ENCODE measurements at places on chromosomes 3 and 15.

DNA sequence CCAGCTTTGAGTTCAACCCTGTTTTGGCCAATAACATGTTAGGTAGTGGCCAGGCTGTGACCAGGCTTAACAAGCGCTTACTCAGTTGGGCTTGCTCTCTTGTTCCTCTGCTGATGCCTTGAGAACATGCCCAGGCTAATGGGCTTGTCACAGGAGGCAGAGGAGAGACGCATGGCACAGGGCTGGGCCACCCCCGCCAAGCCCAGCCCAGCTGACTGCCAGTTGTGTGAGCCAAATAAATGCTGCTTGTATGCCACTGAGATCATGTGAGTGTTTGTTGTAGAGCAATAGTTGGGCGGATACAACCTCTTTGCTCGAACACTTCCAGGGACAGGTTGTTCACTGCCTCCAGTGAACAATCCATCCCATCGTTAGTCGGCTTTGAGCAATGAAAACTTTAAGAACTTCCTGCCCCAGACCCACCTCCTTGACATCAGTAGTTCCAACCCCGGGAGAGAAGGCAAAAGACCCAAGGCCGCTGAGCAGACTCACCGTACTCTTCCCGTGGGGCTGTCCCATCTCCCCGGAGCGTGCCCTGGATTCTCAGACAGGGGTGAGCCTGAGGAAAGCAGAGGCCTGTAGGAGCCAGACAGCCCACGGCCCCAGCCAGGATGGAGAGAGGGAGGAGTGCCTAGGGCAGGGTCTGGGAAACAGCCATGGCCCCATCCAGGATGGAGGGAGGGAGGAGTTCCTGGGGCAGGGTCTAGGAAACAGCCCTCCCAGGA, 4.1 kb downstream of the PLA2G4F start:
- no peak for DNase-seq

GRCh38 chr15:85518979-85519761, 138.8 kb downstream of the AKAP13 start:
- no peak for DNase-seq

- no peak for DNase-seq
Measured at GRCh38 chr15:70723927-70724326, 39.4 kb downstream of the UACA start.

DNA sequence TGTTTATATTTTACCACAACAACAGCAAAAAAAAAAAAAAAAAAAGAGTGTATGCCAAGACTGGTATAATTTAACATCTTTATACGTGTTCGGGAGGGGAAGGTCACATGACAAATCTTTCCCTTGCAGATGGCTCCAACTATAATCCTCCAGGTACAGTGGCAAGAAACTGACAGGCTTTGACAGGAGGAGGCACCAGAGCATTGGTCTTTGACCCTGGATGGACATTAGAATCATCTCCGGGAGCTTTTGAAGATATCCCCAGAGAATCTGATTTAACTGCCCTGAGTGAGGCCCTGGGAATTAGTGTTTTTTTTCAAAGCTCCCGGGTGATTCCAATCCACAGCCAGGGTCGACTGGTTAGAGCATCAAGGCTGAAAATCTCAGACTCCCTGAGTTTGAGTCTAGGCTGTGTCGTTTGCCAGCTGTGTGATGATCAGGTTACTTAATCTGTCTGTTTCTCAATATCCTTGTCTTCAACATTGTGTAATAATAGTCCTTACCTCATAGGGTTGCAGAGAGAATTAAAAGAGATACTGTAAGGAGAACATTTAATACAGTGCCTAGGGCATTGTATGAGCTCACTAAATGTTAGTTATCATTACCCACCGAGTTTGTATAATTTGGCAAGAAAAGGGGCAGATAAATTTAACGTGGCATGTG, 8.9 kb upstream of the SEMA5B start:
- DNase-seq = no peak

GRCh38 chr3:56782906-56783305, 18.8 kb downstream of the ARHGEF3 start:
- no peak for DNase-seq

DNA sequence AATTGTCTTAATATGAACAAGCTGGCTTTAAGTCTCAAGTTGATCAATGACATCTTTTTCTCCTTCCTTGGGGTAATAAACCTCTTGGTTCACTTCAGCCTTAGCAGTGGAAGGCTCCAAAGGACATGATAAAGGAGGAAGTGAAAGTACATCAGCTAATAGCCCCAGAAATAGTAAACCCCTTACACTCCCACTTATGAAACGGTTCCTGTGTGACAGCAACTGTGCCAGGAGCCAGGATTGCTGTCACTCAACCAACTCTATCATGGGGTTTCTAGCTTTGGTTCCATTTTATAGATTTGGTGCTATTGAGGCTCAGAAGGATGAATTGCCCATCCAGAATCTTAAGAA, 216.7 kb downstream of the ABHD5 start:
- DNase-seq = no peak

DNA sequence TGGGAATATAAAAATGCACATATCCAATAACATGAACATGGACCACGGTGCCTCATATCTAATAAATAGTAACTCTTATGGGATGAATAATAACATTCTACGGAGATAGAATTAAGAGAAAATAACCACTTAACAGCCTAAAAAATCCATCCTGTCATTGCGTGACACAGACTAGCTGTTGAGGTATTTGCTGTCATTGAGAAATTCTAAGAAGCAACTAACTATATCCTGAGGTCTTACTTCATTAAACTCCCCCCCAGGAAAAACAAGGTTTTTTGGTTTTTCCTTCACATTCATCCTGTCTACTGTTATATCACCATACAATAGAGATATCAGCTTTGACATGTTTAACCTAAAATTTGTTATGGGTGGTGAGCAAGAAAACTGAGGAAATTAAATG, 14.3 kb downstream of the CEP152 start:
- DNase-seq = no peak
